ENCODE measurements at places on chromosomes 12 and 14.

- no peak for DNase-seq
These were observed 59.8 kb upstream of the TBPL2 start for GRCh38 chr14:55500219-55500701.

- no peak for DNase-seq
These were observed 451.2 kb downstream of the RPS29 start for GRCh38 chr14:49134940-49135339.

- no peak for DNase-seq
These were observed at the start of gene SCNN1A for GRCh38 chr12:6375269-6376078. SCNN1A (minus strand) TSS chr12:6375563; CDS start chr12:6374783, 780 bp downstream.

DNA sequence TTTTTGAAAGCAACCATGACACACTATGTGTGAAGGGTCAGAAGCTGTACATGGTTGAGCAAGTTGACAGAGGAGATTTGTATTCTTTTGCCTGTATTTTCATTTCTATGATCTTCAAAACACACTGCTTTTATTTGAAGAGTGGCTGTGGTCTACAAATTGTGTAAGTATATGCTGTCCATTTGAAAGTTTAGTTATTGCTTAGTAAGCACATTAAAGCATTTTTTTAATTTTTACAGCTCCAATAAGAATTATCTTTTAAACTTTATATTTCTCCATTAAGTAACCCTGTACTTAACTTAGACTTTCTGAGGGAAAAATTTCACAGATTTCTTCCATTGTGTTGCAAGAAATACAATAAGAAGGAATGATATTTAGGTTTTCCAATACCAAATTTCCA, 915.2 kb downstream of the SLC6A15 start:
- DNase-seq, result no peak

GRCh38 chr12:52337054-52337453, 15.9 kb upstream of the KRT83 start:
- no peak for DNase-seq

Measured in KG1 (cell line).